ENCODE measurements at places on chromosomes 3 and 15.

DNA sequence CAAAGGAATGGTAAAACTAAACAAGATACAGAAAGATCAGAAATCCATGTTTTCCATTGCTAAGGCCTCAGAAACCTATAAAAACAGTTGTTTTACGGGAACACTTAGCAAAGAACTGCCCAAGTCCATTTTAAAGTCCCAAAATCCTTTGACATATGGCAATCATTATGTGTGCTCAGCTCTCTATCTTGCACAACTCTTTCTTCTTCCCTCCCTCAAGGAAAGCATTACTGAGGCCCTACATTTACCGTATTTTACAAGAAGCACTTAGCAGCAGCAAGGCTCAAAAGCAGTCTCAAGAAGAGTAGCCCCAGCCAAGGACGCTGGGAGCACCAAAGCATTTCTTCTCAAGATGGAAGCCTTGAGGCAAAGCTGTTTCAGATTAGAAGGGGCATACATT, 169.6 kb upstream of the LRTM1 start:
- no peak for DNase-seq

GRCh38 chr3:53628536-53629401, 134.4 kb downstream of the CACNA1D start:
- no peak for DNase-seq

DNA sequence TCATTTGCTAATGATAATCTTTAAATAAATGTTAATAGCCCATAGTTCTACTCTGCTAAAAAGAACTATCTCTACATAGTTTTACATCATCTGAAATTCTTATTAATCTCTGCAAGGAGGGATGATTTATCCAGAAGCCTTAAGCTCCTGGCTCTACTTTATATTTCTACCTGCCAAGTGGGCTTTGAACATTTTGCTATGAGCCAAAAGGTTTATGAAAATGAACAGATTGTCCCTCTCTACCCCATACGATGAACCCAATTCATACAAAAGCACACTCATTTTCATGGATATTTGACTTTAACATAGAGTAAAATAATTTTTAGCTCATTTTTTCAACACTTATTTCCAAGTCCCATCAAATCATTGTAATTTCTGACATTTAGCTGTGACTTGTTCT, 611.0 kb downstream of the NSUN3 start:
- no peak for DNase-seq

DNA sequence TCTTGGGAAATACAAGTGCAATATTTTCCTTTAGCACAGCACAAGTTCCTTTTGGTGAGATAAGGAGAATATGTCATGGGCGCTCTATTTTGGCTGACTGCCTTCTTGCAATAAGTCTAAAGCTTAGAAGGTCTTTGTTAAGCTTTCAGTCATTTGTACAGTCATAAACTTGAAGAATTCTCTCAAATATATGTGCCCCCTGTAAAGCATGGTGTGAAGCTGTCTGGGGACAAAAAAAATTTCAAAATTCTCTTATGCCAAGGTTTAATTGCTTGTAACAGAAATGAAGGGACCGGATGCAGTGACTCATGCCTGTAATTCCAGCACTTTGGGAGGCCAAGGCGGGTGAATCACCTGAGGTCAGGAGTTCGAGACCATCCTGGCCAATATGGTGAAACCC, 21.7 kb upstream of the ARID3B start:
- no peak for DNase-seq

- DNase-seq, result no peak
These were observed 90.4 kb upstream of the SLC2A2 start for GRCh38 chr3:171116824-171117395.

- no peak for DNase-seq
These were observed 225.6 kb downstream of the MINAR1 start for GRCh38 chr15:79657722-79658121.
